ENCODE measurements at places on chromosomes 2 and 18. TPM values are rescaled to one million over a fixed set of nuclear protein-coding genes. Genes with fewer than 3 reads are reported as not detected.

DNA sequence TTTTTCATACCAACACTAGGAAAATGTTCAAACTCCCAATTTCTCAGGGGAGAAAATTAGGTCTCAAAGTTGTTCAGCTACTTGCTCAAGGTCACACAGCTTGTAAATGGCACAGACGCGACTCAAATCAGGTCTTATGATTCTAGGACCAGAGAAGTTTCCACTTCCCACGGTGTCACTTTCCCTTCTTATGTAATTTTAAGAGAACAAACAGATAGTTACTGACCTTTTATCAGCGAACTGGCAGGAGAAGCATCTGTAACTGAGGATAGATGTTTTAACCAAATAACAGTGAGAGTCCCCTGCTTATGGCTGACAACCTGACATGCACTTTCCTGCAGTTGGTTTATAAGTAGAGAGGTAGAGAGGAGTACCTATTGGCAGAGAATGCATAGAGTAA, 2.1 kb upstream of the KCNJ3 start:
- no peak for DNase-seq

- DNase-seq: peak; percentile 27
These were observed 629 bp downstream of the NRBP1 start for GRCh38 chr2:27428978-27429541.

GRCh38 chr18:79405781-79406575, 10.2 kb downstream of the NFATC1 start:
- no peak for DNase-seq

DNA sequence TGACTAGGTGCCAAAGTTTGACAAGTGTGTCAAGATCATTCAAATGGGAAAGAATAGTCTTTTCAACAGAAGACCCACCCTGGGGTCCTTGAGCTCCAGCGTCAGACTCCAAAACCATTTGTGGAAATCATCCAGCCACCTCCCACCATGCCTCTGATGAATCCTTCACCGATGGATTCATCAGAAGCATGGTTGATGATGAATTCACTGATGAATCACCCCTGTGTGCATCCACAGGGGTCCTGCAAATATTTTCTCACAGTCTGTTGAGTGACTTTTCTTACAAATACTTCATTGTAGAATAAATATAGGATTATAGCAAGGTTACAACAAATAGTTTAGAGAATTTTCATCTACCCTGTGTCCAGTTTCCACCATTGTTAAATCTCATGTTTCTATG, 4.3 kb downstream of the UGT1A9 start:
- DNase-seq: no peak

GRCh38 chr2:146661473-146662096, 1183.2 kb upstream of the ACVR2A start:
- no peak for DNase-seq

CKAP2L gene
- 0.13 TPM for total RNA-seq

RTP5 gene
- total RNA-seq: not detected

REEP1 gene
- total RNA-seq: 4.1 TPM

All from omental fat pad (tissue), 4 donors.